ENCODE measurements at places on chromosomes 2 and 18.

- no peaks in the 10 kb centered on the region for H3K4me1 ChIP-seq
- H3K27ac ChIP-seq: no peak overlapping the region
- no peaks in the 10 kb centered on the region for H3K36me3 ChIP-seq
- H3K4me3 ChIP-seq: no peak overlapping the region
Observed at GRCh38 chr18:25373432-25374179, 21.6 kb upstream of the ZNF521 start.

GRCh38 chr18:58886864-58887612 is 22.4 kb downstream of the ZNF532 start:
- peaks cover 16% of the 10 kb centered on the region for H3K27me3 ChIP-seq
- no peaks in the 10 kb centered on the region for H3K4me1 ChIP-seq
- no peak overlapping the region for H3K27ac ChIP-seq
- H3K36me3 ChIP-seq: no peaks in the 10 kb centered on the region
- no peak overlapping the region for H3K4me3 ChIP-seq

DNA sequence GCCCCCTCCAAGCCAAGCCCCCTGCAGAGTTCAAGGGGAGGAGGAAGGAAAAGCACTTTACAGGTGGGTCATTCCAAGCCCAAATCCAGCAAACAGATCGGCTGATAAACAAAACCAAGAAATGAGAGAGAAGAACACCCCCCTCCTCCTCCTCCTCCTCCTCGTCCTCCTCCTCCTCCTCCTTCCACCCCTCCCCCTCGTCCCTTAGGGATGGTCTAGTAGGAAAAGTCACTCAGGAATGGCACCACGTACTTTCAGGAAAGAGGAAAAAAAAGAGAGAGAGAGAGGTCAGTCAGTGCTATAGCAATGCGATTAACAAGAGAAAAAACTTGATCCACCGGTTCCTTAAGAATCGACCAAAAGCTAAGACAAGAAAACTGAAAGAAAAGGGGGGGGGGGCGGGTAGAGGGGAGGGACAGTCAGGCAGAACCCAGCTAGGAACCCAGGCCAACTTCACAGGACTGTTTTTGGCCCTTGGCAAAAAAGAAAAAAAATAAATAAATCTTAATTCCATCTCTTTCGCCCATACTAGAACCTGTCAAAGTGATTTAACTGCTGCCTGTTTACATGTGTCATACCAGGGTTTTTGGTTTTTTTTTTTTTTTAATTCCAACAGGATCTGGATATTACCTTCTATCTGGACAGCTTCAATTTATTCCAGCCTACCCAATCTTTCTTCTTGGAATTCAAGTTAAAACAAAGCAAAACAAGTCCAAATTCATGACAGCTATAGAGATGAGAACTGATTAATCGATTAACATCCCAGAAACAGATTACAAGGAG is 906 bp downstream of the IKZF2 start:
- no peaks in the 10 kb centered on the region for H3K27me3 ChIP-seq
- peaks cover 4% of the 10 kb centered on the region for H3K4me1 ChIP-seq
- H3K27ac ChIP-seq: peak overlapping the region; percentile 69
- H3K4me3 ChIP-seq: peak overlapping the region; percentile 69
- H3K36me3 ChIP-seq: no peaks in the 10 kb centered on the region

DNA sequence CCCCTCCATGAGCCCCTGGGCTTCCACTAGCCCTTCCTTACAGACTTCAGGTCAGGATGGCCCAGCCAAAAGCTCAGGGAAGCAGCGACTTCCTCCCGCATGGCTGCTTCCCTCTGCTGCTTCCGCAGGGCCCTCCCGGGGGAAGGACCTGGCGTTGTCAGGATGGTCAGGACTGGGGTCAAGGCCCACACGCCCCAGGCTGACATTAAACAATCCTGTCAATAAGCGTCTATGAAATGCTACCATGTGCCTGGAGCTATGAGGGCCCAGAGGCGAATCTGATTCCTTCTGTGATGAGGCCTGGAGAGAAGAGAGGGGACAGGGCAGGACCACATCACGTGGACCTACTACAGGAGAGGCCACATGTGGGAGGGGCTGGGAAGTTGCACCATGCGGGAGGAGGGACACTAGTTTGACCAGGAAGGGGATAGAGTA is 17.3 kb downstream of the CYS1 start:
- H3K36me3 ChIP-seq: no peaks in the 10 kb centered on the region
- H3K27me3 ChIP-seq: no peaks in the 10 kb centered on the region
- DNase-seq: no peak
- no peaks in the 10 kb centered on the region for H3K4me1 ChIP-seq
- no peak overlapping the region for H3K4me3 ChIP-seq

DNA sequence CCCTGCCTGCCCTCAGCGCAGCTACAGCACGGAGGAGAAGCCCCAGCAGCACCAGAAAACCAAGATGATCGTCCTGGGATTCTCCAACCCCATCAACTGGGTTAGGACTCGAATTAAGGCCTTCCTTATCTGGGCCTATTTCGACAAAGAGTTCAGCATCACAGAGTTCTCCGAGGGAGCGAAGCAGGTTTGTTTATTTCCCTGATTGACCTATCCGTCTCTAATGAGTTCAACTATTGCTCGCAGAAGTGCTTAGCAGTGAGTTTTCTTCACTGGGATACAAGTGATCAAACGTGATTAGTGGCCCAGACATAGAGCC is 639 bp downstream of the MAIP1 start:
- no peaks in the 10 kb centered on the region for H3K27me3 ChIP-seq
- H3K27ac ChIP-seq: peak overlapping the region; percentile 65
- peaks cover under 1% of the 10 kb centered on the region for H3K36me3 ChIP-seq
- DNase-seq: no peak
- H3K4me1 ChIP-seq: peaks cover 22% of the 10 kb centered on the region

GRCh38 chr2:62845256-62845655 is 139.7 kb downstream of the EHBP1 start:
- H3K36me3 ChIP-seq: no peaks in the 10 kb centered on the region
- no peak overlapping the region for H3K4me3 ChIP-seq
- H3K27ac ChIP-seq: no peak overlapping the region
- H3K4me1 ChIP-seq: no peaks in the 10 kb centered on the region
- H3K27me3 ChIP-seq: no peaks in the 10 kb centered on the region
- DNase-seq: no peak

GRCh38 chr2:105099153-105099552 is 61.3 kb downstream of the MRPS9 start:
- no peaks in the 10 kb centered on the region for H3K27me3 ChIP-seq
- peaks cover 7% of the 10 kb centered on the region for H3K36me3 ChIP-seq
- no peak for DNase-seq
- H3K27ac ChIP-seq: no peak overlapping the region
- no peaks in the 10 kb centered on the region for H3K4me1 ChIP-seq

GRCh38 chr18:8991155-8991554 is 111.3 kb upstream of the NDUFV2 start:
- DNase-seq: no peak
- H3K27ac ChIP-seq: no peak overlapping the region
- H3K36me3 ChIP-seq: no peaks in the 10 kb centered on the region
- H3K4me3 ChIP-seq: no peak overlapping the region
- H3K4me1 ChIP-seq: no peaks in the 10 kb centered on the region
- no peaks in the 10 kb centered on the region for H3K27me3 ChIP-seq

GRCh38 chr2:11532416-11533055 is 1.3 kb upstream of the GREB1 start:
- DNase-seq: no peak
- no peak overlapping the region for H3K4me3 ChIP-seq
- peaks cover 20% of the 10 kb centered on the region for H3K27me3 ChIP-seq

- no peak for DNase-seq
- no peaks in the 10 kb centered on the region for H3K4me1 ChIP-seq
- H3K27me3 ChIP-seq: no peaks in the 10 kb centered on the region
- no peaks in the 10 kb centered on the region for H3K36me3 ChIP-seq
- H3K4me3 ChIP-seq: no peak overlapping the region
- H3K27ac ChIP-seq: no peak overlapping the region
Observed at GRCh38 chr2:14773696-14774095, 141.2 kb downstream of the LRATD1 start.

DNA sequence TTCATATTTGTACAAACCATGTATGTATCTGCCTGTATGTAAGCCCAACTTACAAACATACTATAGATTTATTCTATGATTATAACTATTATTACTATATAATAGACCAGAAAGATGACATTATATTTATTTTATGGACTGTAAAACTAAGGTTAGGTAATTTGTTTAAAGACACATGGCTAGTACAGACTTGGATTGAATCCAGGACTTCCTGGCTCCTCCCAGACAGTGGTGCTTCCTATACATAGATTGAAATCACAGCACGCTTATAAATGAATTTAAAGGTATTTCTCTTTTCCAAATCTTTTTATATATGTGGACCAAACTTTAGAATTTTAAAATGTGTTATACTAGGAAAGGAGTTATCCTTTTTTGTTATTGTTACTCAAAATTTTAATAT is 151.6 kb upstream of the MYO3B start:
- H3K4me1 ChIP-seq: no peaks in the 10 kb centered on the region
- H3K4me3 ChIP-seq: no peak overlapping the region
- DNase-seq: no peak
- H3K36me3 ChIP-seq: peaks cover 5% of the 10 kb centered on the region

- H3K36me3 ChIP-seq: no peaks in the 10 kb centered on the region
- H3K4me3 ChIP-seq: no peak overlapping the region
Observed at GRCh38 chr18:45691816-45692179, 32.2 kb upstream of the SLC14A1 start.

DNA sequence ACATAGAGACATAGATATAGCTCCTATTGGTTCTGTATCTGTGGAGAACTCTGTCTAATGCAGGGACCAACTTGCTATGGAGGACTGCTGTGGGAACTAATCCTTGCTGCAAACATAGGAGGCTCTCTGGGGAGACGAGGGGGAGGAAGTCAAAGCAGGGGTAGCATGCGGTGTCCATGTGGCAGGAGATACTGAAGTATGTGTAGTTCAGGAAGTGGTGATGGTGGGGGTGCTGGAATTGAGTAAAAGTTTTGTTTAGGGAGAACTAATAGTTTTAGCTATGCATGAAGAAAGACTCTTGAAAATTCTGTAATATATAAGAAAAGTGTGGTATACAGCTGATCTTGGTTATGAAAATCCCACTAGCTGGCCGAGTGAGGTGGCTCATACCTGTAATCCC is 62.0 kb downstream of the ANKRD44 start:
- H3K27ac ChIP-seq: peak overlapping the region; percentile 61
- H3K27me3 ChIP-seq: no peaks in the 10 kb centered on the region
- no peak overlapping the region for H3K4me3 ChIP-seq
- peaks cover 54% of the 10 kb centered on the region for H3K4me1 ChIP-seq
- H3K36me3 ChIP-seq: peaks cover 18% of the 10 kb centered on the region

DNA sequence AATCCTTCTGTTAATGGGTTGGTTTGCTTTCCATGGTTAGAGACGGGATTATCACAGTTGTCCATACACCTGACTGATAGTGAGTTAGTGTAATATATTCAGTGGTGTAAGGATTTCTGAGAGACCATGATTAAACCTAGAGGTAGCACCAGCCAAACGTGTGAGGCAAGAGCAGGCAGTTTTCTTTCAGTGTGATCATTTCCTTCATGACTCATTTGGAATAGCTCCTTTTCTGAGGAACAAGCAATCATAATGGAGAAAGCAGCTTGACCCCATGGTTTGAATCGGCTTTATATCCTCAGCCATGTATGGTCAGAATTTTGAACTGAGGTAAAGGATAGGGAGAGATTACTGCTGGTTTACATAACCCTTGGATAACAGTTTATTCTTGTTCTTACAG is 2.9 kb downstream of the MXD1 start:
- H3K4me3 ChIP-seq: no peak overlapping the region
- no peak overlapping the region for H3K27ac ChIP-seq
- H3K4me1 ChIP-seq: peaks cover 15% of the 10 kb centered on the region
- peaks cover 28% of the 10 kb centered on the region for H3K36me3 ChIP-seq
- no peak for DNase-seq
- no peaks in the 10 kb centered on the region for H3K27me3 ChIP-seq

- no peak overlapping the region for H3K4me3 ChIP-seq
- no peak for DNase-seq
- peaks cover 40% of the 10 kb centered on the region for H3K27me3 ChIP-seq
- H3K36me3 ChIP-seq: no peaks in the 10 kb centered on the region
- peaks cover 7% of the 10 kb centered on the region for H3K4me1 ChIP-seq
Observed at GRCh38 chr18:26550998-26551694, 2.8 kb upstream of the KCTD1 start.

- H3K4me1 ChIP-seq: no peaks in the 10 kb centered on the region
- no peaks in the 10 kb centered on the region for H3K36me3 ChIP-seq
- no peak for DNase-seq
- no peaks in the 10 kb centered on the region for H3K27me3 ChIP-seq
- H3K27ac ChIP-seq: no peak overlapping the region
Observed at GRCh38 chr18:39345321-39345720, 1779.7 kb upstream of the CELF4 start.

- DNase-seq: no peak
- no peak overlapping the region for H3K27ac ChIP-seq
- no peaks in the 10 kb centered on the region for H3K4me1 ChIP-seq
- no peaks in the 10 kb centered on the region for H3K27me3 ChIP-seq
- no peak overlapping the region for H3K4me3 ChIP-seq
Observed at GRCh38 chr2:83782122-83782521, 677.0 kb downstream of the SUCLG1 start.

DNA sequence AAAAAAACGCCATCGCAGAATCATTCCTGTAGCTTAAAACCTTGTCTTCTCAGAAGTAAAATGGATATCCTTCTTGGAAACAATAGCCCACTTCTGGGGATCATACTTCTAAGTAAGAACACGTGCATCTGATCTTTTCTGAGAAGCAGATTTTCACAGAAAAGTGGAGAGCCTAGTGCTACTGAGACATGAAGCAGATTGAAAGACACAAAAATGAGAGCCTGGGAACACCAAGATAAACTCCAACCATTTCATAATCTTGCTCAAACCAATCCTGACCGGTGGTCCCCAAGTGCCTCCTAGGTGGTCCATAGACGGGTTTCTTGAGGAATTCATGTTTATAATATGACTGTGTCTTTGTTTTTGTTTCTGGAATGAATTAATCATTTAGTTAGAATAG is 191.2 kb downstream of the IRS1 start:
- no peaks in the 10 kb centered on the region for H3K4me1 ChIP-seq
- no peaks in the 10 kb centered on the region for H3K36me3 ChIP-seq
- H3K27ac ChIP-seq: no peak overlapping the region
- H3K27me3 ChIP-seq: no peaks in the 10 kb centered on the region
- no peak overlapping the region for H3K4me3 ChIP-seq

DNA sequence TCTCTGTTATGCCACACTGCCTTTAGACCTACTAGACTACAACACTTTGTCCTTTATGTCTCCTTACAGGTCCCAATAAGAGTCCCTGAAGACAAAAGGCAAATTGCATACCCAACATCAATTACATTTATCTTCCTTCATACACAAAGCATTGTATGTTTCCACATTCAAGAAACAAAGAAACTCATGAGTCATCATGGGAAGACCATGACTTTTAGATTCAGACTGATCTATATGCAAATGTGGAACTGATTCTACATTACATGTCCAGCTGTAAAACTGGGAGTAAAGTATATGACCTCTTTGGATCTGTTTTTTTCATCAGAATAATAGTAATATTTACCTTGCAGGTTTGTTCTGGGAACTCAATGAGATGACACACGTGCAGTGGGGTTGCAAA is 25.2 kb upstream of the HNMT start:
- H3K4me1 ChIP-seq: no peaks in the 10 kb centered on the region
- no peak overlapping the region for H3K27ac ChIP-seq
- no peak for DNase-seq
- H3K36me3 ChIP-seq: no peaks in the 10 kb centered on the region
- H3K4me3 ChIP-seq: no peak overlapping the region
